ENCODE measurements at places on chromosomes 7 and 10.

GRCh38 chr7:14931511-14932215 lies 29.1 kb upstream of the DGKB start:
- DNase-seq = no peak

GRCh38 chr7:2737771-2738540 lies 50.0 kb downstream of the AMZ1 start:
- no peak for DNase-seq

DNA sequence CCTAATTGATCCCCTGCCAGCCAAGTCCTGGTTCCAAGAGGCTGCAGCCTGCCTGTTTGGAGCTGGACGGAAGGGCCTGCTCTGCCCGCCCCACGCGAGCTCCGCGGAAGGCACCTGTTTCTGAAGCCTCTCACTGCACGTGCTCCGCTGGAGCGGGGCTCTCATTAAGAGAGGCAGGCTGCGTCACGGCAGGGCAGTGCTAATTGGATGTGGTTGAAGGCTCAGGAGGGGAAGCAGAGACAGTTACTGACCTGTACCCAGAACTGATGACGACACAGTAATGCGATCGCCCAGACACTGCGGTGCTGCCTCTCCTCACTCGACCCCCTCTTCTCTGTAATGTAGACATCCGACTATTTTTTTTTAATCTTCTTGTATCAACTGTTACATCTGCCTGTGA lies 411.1 kb upstream of the MGMT start:
- DNase-seq = no peak

GRCh38 chr7:84055904-84056605 lies 138.5 kb downstream of the SEMA3A start:
- DNase-seq = no peak

DNA sequence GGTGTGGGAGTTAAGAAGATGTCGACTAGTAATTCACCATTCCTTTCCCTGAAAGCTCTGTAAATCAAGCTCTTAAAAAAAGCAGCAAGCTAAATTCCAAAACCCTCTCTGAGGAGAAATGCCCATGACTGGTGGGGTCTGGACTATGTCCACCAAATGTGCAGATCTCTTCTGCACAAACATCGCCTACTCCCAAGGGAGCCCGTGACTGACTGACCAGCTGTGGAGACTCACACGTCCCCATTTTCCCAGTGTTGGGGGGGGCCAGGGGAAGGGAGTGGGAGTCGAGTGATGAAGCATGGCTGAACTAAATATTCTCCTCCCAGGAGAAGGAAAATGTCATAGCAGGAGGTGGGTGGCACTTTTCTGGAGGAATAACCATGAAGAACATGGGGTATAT lies 164.1 kb upstream of the HPS1 start:
- no peak for DNase-seq
